ENCODE measurements at places on chromosomes 3 and 15.

- no peak for ATAC-seq
Observed at GRCh38 chr3:115562636-115563267, 60.6 kb upstream of the GAP43 start.

DNA sequence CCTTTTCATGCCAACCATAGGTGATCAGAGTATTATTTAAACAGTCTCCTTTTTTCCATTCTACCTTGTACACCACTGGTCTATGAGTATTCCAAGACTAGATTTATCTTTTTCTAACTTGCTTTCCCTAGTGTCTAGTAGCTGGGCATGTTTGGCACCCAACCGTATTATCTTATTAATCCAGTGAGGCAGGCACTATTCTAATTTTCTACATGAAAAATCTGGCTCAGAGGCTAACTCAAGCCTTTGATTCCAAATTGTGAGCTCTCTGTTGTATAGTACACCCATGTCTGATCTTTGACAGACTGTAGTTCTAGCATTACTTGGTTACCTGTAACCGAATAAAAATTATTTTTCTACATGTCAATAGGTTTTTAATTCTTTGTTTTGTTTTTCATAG lies 76.7 kb upstream of the PLXND1 start:
- ATAC-seq = no peak

DNA sequence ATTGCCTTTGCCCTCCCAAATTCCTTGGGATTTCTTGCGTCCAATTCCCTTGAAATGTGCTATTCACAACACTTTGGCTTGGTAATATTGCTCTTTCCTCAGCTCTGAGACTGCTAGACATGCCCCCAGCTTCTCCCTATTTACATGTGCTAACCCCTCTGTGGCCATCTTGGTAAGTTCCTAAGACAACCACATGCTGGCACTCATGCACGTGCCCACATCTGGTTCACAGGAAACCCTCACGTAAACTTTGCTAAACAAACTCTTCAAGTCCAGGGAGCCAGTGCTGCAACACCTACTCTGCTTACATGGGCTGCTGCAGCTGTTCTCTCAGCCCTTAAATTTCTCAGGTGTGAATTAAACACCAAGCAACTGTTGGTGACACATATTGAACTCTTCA lies 121.8 kb downstream of the ADAMTSL3 start:
- no peak for ATAC-seq

- no peak for ATAC-seq
Observed at GRCh38 chr3:45055411-45056143, 29.5 kb downstream of the CLEC3B start.

- ATAC-seq = peak; percentile 42
Observed at GRCh38 chr3:52820736-52821135, 9.7 kb downstream of the ITIH4 start.

DNA sequence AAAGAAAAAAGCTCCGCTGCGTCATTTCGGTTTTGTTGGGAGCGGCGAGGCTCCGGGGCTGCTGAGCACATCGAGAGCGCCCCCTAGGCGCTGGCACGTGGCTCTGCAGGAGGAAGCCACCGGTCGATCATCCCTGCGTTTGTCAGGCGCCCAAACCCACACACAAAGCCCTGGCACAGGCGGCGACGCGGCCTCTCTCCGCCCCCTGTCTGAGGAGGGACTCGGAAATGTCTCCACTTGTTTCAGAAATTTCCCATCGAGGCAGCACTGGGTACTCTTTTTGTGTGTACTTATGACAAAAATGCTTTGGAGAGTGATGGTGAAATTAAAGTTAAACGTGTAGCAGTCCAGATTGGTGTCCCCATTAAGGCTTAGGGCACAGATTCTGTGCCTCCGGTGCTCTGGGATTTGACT lies 407.3 kb upstream of the ONECUT1 start:
- ATAC-seq = peak; percentile 59

- no peak for ATAC-seq
Observed at GRCh38 chr3:32780071-32780734, 37.6 kb upstream of the TRIM71 start.

- no peak for ATAC-seq
Observed at GRCh38 chr3:130414457-130414856, 69.0 kb downstream of the COL6A5 start.

DNA sequence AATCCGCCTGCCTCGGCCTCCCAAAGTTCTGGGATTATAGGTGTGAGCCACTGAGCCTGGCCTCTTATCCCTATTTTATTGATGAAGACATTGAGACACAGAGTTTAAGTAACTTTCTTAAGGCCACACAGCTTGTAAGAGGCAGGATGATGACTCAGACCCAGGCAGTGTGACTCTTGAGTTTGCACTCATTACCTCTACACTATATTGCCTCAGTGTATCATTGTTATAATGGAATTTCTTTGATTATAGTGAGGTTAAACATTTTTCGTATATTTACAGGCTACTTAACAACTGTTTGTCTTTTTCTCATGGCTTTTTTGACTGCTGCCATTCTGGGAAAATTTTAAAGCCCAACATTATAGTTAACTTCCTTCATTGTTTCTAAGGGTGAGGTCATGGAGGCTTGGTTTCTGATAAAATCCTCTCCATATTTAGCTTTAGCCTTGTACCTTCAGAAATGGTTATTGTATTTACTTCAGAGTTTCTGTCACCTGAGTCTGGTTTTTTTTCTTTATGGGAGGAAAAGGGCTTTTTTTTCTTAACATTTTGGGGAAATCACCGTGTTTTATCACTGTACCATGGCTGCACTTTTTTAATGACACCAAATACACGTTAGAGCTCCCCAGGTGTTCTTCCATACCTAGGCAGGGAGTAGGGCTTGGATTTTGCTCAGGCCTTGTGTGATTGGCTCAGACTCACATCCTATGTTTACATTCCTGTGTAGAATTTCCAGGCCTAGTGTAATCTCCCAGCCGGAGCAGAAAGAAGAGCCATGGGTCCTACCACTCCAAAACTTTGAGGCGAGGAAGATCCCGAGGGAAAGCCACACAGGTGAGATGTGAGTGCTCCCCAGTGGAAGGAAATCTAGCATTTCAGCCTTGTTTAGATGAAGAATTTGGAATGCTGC lies 6.3 kb downstream of the ZNF774 start:
- peak; percentile 60 for ATAC-seq

DNA sequence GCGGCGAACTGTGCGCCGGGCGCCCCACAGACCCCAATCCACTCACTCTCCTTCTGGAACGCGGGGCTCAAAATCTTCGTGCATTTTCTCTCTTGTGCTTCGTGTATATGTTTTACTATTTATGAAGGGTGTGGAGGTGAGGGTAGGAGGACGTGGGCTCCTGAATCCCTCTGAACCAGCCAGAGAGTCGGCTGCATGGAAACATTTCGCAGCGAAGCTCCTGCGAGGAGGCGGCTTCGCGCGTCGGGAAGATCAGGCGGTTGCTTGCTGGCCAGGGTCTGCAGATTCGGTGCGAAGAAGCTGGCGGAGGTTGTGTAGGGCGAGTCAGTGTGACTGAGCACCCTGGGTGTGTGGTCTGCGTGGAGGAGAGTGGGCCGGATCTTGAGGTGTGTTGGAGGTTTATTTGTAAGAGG lies 1.1 kb downstream of the CNTN4 start:
- ATAC-seq = no peak

DNA sequence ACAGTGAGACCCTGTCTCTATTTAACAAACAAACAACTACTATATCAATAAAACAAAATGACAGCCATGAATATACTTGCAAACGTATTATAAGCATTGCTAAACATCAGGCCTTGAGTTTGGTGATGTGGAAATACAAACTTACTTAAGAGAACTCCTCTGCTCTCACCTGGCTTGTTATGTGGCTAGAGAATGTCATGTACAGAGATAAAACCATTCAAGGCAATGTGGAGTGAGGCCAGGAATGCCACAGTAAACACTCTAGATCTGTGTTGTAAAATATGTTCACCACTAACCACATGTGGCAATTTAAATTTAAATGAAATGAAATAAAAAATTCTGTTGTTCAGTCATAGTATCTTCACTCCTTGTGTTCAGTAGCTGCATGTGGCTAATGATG lies 22.7 kb upstream of the RARB start:
- no peak for ATAC-seq
